Stimulated activated CD4-positive, alpha-beta T cell treated with anti-CD3 and anti-CD28 coated beads, Interleukin-2, amount 100 ng/mL, for 48 hours (primary cell): ENCODE measurements at places on chromosomes 2 and 18.

GRCh38 chr2:84779781-84780180 is 101.1 kb downstream of the TRABD2A start:
- DNase-seq, result no peak

GRCh38 chr2:126627643-126628042 is 28.3 kb upstream of the GYPC start:
- no peak for DNase-seq

- DNase-seq, result no peak
These were observed 558 bp upstream of the GAREM2 start for GRCh38 chr2:26172189-26172870.

- DNase-seq, result peak; percentile 50
These were observed 215.1 kb upstream of the TRIB2 start for GRCh38 chr2:12501469-12502158.

GRCh38 chr2:203685081-203685621 is 21.3 kb upstream of the CD28 start:
- DNase-seq, result no peak

- no peak for DNase-seq
These were observed 423.7 kb downstream of the TXNL1 start for GRCh38 chr18:56214706-56215105.

GRCh38 chr2:96618596-96619283 is 19.4 kb downstream of the KANSL3 start:
- no peak for DNase-seq

GRCh38 chr2:53434466-53434865 is 333.1 kb upstream of the CHAC2 start:
- no peak for DNase-seq

GRCh38 chr18:3319399-3319798 is 57.5 kb downstream of the MYL12B start:
- DNase-seq, result peak; percentile 16

DNA sequence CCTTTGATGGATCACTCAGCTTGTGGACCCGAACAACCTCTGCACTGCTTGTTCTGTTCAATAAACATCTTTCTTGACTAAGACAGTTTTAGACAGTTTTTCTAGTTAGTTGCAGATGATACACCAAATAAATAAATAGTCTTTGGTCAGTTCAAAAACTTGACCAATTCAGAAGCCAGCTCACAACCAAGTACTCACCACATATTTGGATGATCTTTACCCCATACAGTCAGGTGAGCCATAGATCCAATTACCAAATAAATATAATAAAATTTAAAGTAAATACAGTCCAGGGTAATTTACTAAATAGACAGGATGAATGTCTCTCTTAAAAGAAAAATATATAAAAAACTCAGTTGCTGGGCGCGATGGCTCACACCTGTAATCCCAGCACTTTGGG is 18.2 kb downstream of the SCN3A start:
- no peak for DNase-seq

DNA sequence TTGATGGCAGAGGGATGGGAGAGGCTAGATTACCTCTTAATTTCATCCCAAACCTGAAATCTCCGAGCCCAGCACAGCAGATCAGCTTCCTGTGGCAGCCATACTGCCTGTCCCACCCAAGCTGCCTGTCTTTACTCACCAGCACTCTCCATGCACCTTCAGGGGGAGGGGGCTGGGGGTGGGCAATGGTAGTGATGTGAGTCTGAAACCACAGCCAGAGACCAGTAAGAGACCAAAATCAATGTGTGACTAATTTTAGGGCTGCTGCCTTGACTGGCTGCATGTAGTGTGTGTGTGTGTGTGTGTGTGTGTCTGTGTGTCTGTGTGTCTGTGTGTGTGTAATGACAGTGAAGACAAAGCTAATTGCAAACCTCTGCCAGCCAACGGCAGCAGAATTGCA is 11.7 kb upstream of the TEX261 start:
- no peak for DNase-seq

- no peak for DNase-seq
These were observed 64.0 kb upstream of the ZSWIM2 start for GRCh38 chr2:186912979-186913378.

DNA sequence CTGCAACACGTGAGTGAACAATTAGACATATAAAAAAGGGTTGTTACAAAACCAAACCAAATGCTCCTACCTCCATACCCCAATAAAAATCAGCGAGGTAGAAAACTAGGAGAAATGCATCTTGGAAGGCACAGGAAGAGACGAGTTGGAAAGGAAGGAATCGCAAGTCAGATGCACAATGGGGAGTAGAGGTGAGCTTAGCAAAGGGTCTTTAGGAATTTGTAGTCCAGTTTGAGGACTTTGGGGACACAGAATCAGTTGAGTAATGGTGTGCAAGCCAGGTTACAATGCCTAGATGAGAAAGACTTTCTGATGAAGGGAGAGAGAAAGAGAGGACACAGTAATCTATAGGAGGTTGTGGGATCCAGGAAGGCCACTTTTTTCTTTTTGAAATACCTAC is 35.7 kb downstream of the XRCC5 start:
- DNase-seq, result no peak

DNA sequence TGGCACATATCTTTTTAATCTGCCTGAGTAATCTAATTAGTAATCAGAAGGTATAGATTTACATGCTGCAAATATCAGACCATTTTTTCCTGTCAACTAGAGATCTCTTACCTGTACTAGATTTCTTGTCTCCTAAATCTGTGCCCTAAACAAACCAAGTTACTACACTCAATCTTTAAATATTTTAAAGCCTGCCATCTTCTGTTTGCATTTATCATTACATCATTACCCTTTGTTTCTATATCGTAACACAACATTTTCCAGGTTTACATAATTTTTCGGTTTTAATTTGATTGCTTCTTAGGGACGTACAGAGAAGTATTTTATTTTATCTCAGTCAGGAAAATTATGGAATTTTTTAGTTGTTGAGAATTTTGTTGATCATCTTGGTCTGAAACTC is 25.7 kb downstream of the PSMA8 start:
- no peak for DNase-seq

DNA sequence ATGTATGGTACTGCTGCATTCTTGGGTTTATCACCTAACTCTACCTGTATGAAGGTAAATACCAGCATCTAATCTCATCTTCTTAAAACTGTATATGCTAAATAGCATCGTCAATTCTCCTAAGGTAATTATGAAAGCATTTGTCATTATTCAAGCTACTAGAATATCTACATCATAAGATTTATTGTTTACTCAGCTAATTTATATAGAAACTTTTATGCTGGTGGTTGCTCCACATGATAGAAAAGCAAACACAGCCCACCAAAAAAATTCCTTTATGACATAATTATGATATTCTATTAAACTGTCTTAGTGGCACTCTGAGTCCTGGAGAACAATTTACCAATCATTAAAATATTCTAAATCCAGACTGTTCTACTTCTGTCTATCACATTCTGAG is 1226.1 kb upstream of the NRXN1 start:
- no peak for DNase-seq

DNA sequence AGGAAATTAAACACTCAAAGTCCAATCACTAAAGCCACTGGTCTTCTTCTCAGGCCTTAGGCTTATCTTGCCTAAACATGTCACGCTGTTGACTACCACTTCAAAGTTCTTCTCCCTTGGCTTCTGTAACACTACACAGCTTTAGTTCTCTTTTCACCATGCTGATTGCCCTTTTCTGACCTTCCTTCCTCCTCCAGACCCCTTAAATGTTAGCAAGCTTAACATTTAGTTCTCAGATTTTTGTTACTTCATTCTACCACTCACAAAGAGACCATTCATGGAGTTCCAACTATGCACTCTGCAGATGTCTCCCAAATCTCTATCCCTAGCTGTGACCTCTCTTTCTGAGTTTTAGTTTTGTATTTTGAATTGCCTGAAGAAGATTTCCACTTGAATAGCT is 64.4 kb downstream of the TTC21B start:
- no peak for DNase-seq

GRCh38 chr18:67924656-67925055 is 408.1 kb upstream of the DSEL start:
- DNase-seq, result no peak

GRCh38 chr18:30787410-30787809 is 255.1 kb downstream of the DSC3 start:
- DNase-seq, result no peak

GRCh38 chr2:46798998-46799698 is 116.5 kb downstream of the MCFD2 start:
- no peak for DNase-seq

DNA sequence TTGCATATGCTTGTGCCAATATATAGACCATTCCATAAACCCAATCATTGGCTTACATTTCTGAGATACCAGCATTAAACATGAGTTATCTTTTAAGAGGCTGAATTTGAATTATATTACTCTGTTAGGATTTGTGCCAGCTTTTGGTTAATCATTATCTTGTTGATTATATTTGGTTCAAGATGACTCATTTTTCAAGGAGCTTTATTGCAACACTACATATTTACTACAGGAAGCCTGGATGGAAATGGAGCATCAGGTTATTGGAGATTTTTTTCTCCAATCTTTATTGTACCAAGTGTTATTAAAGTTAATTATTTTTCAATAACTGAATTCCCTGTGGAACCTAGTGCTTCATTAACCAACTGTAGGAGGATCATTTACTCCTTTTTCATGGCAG is 26.4 kb downstream of the EML4 start:
- no peak for DNase-seq

- DNase-seq, result no peak
These were observed 99.4 kb upstream of the PKDCC start for GRCh38 chr2:41948397-41948763.

GRCh38 chr2:229343661-229344060 is 72.6 kb upstream of the PID1 start:
- DNase-seq, result no peak

- no peak for DNase-seq
These were observed 17.4 kb upstream of the DLX2 start for GRCh38 chr2:172120118-172120517.

GRCh38 chr2:217790681-217791392 is 212.0 kb downstream of the TNS1 start:
- DNase-seq, result no peak

GRCh38 chr2:226661789-226662545 is 137.7 kb downstream of the IRS1 start:
- no peak for DNase-seq

- no peak for DNase-seq
These were observed 102.2 kb downstream of the OSBPL6 start for GRCh38 chr2:178296394-178297090.

DNA sequence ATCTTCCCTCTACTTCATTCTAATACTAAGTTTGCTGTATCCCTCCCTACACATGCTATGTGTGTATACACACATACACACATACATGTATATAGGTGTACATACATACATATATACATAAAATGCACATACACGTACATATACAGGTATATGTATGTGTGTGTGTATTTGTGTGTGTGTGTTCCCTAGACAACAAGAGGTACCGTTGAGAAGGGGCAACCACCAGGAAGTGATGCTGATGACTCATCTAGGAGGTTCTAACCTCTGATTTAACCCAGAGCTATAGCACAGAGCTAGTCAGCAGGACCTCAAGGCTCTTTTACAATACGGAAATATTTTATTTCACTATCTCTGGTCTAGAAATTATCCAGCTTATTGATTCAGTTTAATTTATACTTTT is 139.2 kb downstream of the LAMA3 start:
- DNase-seq, result no peak

DNA sequence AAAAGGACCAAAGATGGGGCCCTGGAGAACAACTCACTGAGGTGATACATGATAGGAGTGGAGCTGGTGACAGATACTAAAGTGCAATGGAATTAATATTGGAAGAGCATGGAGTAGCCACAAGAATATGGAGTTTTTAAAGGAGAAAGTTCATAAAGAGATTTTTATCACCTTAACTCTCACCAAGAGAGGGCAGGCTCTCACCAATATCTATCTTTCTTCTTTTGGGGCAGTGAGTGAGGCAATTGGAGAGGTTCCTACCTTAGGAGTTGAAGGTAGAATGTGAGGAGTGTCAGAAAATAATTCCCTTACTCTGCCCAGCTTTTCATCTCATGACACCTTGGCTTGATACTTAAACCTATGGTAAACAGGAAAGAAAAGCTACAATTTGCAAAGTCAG is 233.7 kb upstream of the CWC22 start:
- DNase-seq, result no peak
